ENCODE measurements at places on chromosomes 2 and 18.

GRCh38 chr2:75464348-75464946, 96.3 kb downstream of the EVA1A start:
- no peak for DNase-seq

DNA sequence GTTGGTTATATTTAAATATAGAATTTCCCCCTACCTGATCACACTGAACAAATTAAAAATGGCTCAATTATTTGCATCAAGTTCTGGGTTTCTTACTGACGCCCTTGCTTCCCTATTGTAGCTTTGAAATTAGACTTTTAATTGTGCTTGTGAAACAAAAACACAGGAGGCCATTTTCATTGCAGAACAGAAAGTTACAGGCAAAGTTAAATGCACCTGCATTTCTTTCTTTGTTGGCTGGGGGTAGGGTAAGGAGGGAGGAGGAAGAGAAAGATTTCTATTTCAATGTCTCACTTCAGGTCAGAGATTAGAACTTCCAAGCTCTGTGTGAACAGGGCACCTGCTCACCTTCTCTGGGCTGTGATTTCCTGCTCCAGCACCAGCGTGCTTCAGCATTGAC, 199.6 kb downstream of the BCL11A start:
- DNase-seq, result no peak

- DNase-seq, result no peak
These were observed 19.2 kb downstream of the SH3RF3 start for GRCh38 chr2:109148117-109148746.

- no peak for DNase-seq
These were observed 480.4 kb downstream of the PARD3B start for GRCh38 chr2:205025580-205026240.
